ENCODE measurements at places on chromosomes 7 and 10.
A peak's percentile ranks its signal among the peaks of the same experiment; 100 is the strongest.

- no peak for DNase-seq
Measured at GRCh38 chr10:77737608-77738007, 100.0 kb upstream of the KCNMA1 start.

GRCh38 chr7:22672846-22673680 is 53.9 kb upstream of the IL6 start:
- no peak for DNase-seq

GRCh38 chr10:3805791-3806461 is 20.9 kb upstream of the KLF6 start:
- no peak for DNase-seq

DNA sequence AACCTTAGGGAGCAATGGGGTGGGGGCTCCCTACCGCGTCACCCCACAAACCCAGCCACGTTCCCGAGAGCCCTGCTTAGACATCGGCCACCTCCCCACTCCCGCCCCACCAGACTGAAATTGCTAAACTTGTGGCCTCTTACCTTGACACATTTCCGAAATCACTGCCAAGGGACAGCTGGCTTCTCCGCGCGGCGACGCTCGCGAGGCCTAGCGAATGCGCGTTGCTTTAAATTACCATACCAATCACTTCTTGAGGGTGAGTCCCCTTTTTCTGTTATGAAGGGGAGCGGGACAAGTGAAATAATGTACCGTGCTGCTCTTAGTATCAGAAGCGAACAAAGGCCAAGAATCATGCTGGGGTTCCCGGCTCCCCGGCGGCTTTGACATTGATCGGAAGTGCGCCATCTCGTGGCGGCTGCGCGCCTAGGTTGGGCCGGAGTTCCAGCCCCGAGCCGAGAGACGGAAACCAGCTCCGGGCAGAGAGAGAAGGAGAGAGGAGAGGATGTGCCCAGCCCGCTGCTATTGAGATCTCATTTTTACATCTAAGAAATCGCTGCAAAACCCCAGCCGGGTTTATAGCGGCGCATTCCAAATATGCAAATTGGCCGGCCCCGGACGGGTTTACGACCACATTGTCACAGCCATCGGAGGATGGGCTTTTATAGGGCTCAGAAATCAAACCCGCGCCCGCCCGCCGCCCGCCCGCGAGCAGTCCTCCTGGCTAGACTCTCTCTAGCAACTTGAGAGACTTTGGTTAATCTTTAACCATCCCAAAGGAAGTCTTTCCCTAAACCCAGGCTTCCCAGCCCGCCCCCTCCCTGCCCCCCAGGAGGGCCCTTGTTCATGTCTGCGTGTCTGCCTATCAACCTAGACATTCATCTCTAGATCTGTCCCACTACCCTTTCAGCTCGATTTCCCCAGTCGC is 5.3 kb downstream of the HOXA11 start:
- peak; percentile 37 for DNase-seq

DNA sequence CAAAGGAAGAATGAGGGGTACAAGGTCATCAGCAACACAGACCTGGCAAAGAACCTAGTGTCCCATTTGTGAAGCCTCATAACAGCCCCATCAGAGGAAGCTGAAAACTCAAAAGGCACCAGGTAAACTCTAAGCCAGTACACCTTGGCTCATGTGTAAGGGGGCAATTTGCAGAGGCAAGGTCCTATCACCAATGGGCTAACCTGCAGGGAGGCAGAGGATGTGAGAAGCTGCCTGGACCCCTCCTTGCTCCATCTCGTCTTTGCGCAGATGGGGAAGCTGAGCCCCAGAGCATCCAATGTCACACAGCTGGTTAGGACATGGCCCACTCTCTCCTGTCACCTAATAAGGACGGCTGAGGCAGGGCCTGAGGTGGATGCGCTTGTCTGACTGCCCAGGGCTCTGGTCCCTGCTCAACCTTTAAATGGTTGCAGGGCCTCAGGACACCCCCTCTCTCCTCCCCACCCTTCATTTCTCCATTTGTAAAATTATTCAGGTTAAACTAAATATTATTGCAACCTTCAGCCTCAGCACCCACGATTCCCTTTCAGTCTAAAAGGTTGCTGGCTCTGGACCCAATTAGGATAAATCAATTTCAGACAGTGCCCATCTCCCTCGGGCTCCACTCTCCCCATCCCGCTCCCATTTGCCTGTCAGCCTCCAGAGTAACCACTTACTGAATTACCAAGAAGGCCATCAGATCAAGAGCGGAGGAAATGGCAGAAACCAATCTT is 135.3 kb downstream of the OAT start:
- DNase-seq = no peak

DNA sequence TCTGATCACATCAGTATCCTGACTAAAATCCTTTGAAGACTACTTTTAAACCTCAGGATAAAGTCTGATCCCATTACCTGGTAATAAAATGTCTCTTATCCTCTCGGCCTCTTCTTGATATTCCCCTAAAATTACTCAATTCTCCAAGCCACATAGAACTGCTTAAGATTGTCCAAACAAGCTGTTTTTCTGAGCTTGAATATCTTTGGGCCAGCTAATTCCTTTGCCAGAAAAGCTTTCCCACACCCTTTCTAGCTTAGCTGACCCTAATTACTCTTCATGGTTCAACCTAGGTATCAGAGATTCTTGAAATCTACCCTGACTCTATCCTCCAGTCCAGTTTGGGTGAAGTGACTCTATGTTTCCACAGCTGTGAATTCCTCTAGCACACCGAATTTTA is 328.6 kb downstream of the CRPPA start:
- no peak for DNase-seq

DNA sequence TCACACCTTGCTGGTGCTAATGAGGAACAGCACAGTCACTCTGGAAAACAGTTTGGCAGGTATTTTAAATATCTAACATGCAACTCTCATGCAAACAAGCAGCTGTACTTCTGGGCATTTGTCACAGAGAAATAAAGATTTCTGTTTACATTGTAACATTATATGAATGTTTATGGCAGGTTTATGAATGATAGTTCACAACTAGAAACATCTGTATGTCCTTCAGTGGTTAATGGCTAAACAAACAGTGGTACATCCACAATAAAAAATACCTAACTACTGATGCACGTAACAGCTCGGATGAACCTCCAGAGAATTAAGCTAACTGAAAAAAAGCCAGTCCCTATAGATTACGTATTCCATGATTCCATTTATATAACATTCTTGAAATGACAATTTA is 109.6 kb downstream of the GPR37 start:
- peak; percentile 66 for DNase-seq

All from NCI-H2171 (cell line).